ELF-1 (cell line): ENCODE measurements at places on chromosomes 11 and 22.
A peak's percentile ranks its signal among the peaks of the same experiment; 100 is the strongest.

DNA sequence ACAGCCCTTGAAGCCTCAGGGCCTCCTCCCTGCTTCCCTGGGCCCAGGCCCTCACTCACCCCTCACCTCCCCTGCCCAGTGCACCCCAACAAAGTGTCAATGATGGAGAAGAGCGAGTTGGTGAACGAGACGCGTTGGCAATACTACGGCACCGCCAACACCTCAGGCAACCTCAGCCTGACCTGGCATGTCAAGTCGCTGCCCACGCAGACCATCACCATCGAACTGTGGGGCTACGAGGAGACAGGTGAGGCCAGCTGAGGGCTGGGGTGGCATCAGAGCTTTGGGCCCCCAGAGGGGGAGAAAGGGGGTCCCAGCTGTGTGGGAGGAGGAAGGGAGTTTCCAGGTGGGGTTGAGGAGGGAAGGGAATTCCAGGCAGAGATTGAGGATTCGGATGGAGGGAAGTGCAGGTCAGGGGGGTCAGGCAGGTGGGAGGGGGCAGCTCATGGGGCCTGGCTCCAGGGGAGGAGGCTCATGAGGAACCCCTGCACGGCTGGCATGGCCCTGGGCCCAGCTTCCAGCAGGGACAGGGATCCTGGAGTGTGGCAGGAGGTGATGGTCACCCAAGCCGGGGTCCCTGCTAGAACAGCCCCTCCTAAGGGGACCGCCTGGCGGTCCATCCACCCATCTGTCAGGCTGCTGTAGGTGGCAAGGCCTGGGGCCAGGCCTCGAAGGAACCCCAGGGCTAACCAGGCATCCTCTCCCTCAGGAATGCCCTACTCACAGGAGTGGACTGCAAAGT, 2.9 kb downstream of the SUSD2 start:
- no peak for DNase-seq

GRCh38 chr11:26324270-26324669, 7.7 kb upstream of the ANO3 start:
- no peak for DNase-seq

GRCh38 chr11:35631891-35632290, 13.6 kb downstream of the FJX1 start:
- no peak for DNase-seq

DNA sequence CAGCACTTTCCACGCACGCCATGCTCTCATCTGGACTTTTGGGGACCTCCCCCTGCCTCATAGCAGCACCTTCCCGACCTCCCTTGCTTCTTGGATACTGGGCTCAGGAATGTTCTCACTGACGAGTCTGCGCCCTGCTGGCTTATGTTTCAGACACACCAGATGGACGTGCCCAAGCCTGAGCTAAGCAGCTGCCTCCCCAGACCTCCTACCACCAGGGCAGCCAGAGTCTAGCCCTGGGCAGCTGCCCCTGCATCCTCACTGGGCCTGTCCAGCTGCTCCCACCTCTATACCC, 13.2 kb upstream of the RGL4 start:
- peak; percentile 6 for DNase-seq

- DNase-seq: no peak
Measured at GRCh38 chr11:66437979-66438503, 607 bp downstream of the MRPL11 start.

- DNase-seq: no peak
Measured at GRCh38 chr11:65214212-65214845, 32.6 kb downstream of the CAPN1 start.

- DNase-seq: no peak
Measured at GRCh38 chr22:35913925-35914324, 114.7 kb downstream of the RBFOX2 start.

GRCh38 chr11:90133560-90134477, 644 bp upstream of the NAALAD2 start:
- DNase-seq: peak; percentile 11

- DNase-seq: peak; percentile 93
Measured at GRCh38 chr22:37544955-37545702, 15.2 kb upstream of the CDC42EP1 start.

- no peak for DNase-seq
Measured at GRCh38 chr11:61887839-61888494, 3.4 kb downstream of the FADS3 start.

GRCh38 chr11:26993965-26994457, at the start of gene FIBIN:
FIBIN (plus strand) TSS chr11:26994112; CDS start chr11:26994527, 415 bp downstream.
- DNase-seq: peak; percentile 32

- no peak for DNase-seq
Measured at GRCh38 chr22:27348634-27349033, 452.9 kb downstream of the MN1 start.

DNA sequence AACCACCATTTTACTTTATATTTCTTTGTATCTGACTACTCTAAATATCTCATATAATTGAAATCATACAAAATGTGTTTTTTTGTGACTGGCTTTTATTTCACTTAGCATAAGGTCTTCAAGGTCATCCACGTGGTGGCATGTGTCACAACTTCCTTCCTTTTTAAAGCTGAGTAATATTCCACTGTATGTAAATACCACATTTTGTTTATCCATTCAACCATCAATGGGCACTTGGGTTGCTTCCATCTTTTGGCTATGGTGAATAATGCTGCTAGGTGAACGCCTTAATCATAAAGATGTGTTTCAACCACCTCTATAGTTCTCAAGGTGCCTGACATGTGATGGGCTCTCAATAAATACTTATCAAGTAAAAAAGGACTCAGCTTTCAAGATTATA, 15.5 kb downstream of the RAB30 start:
- DNase-seq: no peak

DNA sequence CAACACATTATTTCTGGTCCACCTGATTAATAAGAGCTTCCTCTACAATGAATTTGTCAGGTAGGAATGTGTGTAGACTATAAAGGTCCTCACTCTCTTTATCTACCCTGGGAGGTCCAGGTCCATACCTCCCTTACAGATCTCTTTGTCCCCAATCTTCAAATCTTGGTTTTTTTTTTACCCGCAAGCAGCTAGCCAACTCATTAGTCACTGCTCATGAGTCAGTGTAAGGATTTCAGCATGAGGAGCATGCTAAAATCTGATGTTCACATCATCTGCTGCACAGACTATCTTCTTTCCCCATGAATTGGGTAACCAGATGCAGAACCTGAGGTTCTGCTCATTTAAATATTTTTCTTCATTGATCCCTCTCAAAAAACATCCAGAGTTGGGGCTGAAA, 397.0 kb upstream of the ISX start:
- DNase-seq: no peak

DNA sequence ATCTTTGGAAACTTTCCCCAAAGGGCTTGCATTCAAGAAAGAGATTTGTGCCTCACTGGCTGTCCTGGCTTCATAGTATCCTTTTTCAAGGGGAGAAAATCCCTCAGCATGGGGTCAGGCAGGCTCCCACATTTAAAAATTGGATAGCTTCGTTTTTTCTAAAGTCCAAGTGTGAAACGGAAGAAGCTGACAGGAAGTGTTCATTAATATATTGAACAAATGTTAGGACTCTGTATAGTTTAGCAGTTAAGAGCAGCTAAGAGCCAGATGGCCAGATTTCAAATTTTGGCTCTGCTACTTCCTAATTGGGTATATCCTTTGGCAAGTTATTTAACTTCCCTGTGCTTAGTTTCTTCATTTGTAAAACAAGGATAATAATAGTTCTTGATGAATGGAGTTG, 354.9 kb upstream of the FAT3 start:
- DNase-seq: no peak
